EL (cell line): ENCODE measurements at places on chromosomes 7 and 10.

- no peak for DNase-seq
Measured at GRCh38 chr7:73700069-73700423, 16.6 kb downstream of the BUD23 start.

DNA sequence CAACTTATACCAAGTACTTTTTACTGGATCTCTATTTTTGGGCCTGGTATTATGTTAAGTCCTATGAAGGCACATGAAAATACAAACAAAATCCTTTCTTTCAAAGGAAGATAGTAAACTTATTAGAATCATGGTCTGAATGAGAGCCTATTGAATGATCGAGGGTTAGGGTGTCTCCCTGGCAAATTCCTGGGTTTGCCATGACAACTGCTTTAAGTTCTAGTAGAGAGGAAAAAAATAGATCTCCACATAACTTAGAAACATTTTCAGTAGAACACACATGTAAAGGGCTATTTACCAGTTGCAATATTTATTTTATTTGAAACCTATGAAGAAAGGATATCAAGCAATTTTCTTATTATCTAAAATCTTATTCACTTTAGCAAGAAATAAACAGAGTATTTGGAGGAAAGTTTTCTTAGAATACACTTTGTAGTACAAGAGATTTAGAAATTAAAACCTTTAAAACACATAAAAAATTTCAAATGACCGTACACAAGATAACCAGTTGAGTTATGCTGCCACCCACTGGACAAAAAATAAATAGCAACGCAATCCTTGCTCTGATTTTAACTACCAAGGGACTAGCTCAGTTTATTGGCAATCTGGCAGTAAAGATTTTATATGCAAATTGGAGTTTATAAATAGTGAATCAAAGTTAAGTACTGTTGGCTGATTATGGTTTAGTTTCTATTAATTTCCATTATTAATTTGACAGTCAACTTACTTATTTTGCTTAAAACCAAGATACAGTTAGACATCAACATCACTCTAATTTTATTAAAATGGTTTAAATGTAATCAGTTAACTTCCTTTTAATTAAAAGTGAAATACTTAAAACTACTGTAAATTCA, 33.9 kb downstream of the CACUL1 start:
- peak; percentile 65 for DNase-seq

DNA sequence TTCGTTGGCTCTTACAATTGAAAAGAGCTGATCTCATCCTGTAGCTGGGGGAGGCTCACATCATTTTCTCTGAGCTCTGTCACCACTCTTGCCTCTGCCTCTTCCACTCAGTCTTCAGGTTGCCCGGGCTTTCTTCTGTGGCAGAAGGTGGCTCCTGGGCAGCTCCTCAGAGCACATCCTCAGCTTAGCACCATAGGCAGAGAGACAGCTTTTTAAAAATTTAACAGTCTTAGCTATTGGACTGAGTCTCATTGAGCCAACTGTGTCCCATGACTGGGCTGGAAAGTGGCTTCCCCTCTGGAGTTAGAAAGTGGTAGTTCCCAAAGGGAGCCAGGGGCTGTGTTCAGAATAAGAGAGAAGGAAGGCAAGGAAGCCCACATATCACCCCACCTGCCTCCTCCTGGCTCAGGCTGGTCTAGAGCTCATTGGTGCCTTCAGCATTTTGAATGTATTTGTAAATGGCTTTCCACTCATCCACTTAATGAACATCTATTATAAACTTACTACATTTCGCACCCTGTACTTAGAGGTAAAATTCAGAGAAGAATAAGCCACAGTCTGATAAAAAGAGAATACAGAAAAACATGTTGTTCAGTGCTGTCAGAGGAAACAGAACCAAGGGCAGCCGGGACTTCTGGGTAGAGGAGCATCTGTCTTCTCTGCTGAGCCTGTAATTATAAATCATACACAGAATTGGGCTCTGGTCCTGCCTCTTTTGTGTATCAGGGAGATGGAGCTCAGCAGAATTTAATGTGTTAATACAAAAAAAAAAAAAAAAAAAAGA, 119.3 kb downstream of the WDFY4 start:
- DNase-seq, result no peak

DNA sequence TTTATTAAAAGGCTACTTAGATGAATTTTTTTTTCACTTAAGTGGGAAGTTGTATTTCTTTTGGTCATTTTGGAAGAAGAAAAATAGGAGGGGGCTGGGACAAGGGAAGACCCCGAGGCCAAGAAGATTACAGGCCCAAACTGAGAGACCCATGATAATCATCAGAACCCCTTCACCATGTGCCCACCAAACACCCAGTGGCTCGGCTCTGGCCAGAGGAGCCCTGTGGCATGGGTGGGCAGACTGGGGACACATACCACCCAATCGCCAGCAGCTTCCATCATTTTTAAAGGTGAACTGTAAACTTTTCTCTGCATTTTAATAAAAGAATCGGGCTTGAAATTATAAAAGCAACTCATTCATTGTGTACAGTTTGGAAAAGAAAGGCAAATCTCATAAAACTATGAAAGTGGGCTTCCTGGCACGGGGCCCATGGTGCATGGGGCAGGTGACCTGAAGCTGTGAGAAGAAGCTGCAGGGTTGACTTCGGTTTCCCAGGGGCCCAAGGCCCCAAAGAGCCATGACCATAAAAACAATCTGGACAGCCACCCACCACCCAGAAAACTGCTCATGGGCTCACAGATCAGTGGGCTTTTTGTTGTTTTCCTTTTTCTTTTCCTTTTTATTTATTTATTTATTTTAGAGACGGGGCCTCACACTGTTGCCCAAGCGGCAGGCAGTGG, 29.4 kb upstream of the RET start:
- DNase-seq, result no peak

DNA sequence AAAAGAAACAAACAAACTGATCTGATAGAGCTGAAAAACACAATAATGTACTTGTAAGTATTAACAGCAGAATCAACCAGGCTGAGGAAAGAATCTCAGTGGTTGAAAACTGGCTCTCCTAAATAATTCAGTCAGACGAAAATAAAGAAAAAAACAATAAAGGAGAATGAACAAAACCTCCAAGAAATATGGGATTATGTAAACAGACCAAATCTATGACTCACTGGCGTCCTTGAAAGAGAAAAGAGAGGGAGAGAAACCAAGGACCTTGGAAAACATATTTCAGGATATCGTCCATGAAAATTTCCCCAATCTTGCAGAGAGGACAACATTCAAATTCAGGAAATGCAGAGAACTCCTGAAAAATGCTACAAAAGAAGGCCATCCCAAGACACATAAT, 62.9 kb downstream of the FBXL13 start:
- DNase-seq, result peak; percentile 9
